Osteoblast (primary cell): ENCODE measurements at places on chromosomes 11 and 22. TPM values are rescaled to one million over a fixed set of nuclear protein-coding genes. Genes with fewer than 3 reads are reported as not detected.

- DNase-seq: peak; percentile 55
These were observed 4.3 kb upstream of the NHERF4 start for GRCh38 chr11:119180729-119181676.

The FJX1 gene
- 10.3 and 13.8 TPM in 2 replicates for total RNA-seq

The CD248 gene
- total RNA-seq: 103 and 107 TPM in 2 replicates

The FGF19 gene
- not detected in 2 replicates for total RNA-seq

The POLDIP3 gene
- 21.2 and 22.4 TPM in 2 replicates for total RNA-seq

DNA sequence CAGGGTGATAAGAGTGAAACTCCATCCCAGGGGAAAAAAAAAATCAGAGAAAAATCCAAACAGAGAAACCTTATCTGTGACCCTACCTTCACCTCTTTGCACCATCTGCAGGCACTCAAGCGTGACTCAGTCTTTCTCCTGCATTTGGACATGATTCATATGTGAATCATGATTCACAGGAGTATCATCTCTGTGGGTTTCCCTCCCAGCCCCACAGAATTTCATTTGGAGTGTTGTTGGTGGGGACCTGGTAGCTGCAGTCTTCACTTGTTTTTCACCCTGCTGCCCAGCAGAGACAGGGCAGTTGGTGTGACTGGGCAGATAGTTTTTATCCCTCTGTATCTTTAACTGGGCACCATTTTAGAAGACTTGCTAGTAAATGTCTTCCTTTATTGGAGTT, 75.7 kb downstream of the DEPDC5 start:
- DNase-seq: peak; percentile 74

GRCh38 chr22:38141217-38141973, 30.9 kb upstream of the BAIAP2L2 start:
- DNase-seq: peak; percentile 14

GRCh38 chr11:46588131-46588530, 5.7 kb downstream of the AMBRA1 start:
- DNase-seq: no peak

DNA sequence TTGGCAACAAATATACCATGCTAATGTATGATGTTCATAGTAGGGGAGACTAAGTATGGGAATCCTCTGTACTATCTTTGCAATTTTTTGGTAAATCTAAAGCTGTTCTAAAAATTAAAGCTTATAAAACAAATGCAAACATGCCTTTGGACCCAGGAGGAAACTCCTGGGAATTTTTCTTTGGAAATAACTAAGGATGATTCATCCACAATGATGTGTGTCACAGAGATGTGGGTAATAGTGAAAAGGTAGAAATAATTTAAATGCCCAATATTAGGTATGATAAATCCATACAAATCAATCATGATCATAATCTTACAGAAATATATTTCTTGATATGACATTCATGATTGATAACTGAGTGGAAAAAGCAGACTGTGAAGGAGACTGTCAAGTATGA, 135.8 kb downstream of the TRIM44 start:
- no peak for DNase-seq

DNA sequence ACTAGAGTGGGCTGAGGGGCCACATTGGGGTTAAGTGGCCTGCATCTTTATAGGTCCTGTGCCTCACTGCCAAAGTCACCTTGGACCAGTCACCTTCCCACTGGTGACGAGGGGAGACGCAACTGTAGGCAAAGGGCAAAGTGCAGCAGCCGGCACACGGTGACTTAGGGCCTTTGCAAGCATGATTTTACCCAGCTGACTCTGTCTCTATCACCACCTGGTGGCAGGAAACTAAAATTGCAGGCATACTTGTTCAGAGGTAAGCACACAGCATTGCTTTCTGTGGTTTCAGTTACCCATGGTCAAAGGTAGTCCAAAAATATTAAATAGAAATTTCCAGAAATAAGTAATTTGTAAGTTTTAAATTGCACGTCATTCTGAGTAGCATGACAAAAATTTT, 1164.4 kb downstream of the BRD1 start:
- DNase-seq: peak; percentile 46
